ENCODE measurements at places on chromosomes 2 and 18.
A peak's percentile ranks its signal among the peaks of the same experiment; 100 is the strongest.

DNA sequence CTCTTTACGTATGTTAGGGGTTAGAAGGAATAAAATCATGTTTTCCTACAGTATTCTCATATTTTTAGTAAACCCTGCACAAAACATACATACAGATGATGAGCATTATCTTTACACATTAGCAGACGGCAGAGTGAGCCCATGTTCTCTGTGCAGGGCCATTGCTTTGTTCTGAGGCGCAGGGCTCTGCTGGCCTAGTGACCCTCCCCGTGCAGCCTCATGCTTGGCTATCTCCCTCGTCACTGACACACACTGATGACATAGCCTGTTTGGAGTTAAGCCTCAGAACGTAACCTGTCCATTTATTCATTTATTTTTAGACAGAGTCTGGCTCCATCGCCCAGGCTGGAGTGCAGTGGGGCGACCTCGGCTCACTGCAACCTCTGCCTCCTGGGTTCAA, 115.9 kb upstream of the FOSL2 start:
- DNase-seq, result no peak

DNA sequence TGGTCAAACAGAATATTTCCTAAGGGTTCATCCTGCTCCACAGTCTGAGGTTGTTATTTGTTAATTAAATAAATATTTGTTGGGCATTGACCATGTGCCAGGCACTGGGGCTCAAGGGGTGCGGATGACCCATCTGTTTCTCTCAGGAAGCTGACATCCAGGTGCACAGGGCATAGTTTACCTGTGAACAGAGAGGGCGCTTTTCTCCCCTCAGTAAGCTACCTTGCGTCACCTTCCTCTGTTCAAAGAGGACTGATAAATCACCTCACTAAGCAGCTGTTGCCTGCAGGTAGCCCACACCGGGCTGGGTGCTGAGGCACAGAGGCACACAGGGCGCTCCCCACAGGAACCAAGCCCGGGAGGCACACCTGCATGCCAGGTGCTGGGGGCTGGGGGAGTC, 41.6 kb downstream of the SH3RF3 start:
- no peak for DNase-seq

GRCh38 chr2:84796798-84797197, 84.1 kb downstream of the TRABD2A start:
- no peak for DNase-seq

GRCh38 chr2:141271346-141271745, 859.5 kb downstream of the LRP1B start:
- no peak for DNase-seq

DNA sequence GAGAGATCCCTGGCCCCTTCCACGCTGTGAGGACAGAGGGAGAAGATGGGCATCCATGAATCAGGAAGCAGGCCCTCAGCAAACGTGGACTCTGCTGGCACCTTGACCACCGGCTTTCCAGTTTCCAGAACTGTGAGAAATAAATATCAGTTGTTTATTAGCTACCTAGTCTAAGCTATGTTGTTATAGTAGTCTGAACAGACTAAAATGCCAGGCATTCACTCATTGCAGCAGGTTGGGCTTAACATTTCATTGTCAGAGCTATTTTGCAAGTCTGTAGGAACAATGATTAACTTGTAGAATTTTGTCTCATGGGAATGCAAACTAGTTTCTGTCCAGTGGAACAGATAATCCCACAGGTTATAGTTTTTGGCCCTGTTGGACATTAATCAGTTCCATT, 24.8 kb upstream of the TBC1D8 start:
- no peak for DNase-seq

GRCh38 chr2:75284345-75284744, 85.0 kb upstream of the TACR1 start:
- no peak for DNase-seq

DNA sequence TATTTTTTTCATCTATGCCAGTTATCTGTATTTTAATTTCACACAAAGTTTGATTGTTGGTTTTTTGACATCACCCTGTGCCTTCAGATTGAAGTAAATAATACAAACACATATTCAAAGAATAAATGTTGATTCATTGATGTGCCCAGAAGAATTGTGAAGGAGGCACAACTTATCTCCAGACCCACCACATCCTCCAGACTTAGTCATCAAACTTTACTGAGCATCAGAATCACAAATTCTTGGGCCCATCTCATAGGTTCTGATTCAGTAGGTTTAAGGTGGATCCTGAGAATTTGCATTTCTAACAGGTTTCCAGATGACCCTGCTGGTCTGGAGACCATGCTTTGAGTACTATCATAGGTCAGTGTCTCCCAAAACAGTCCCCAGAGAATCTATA, 82.8 kb upstream of the PIK3C3 start:
- DNase-seq, result no peak

- DNase-seq, result no peak
Measured at GRCh38 chr18:2848247-2849246, 1.7 kb downstream of the EMILIN2 start.

- no peak for DNase-seq
Measured at GRCh38 chr18:76866666-76867065, 44.3 kb downstream of the ZNF236 start.

- no peak for DNase-seq
Measured at GRCh38 chr18:27404855-27405254, 219.7 kb upstream of the CHST9 start.

- DNase-seq, result no peak
Measured at GRCh38 chr2:70626254-70626990, 72.8 kb upstream of the TGFA start.

DNA sequence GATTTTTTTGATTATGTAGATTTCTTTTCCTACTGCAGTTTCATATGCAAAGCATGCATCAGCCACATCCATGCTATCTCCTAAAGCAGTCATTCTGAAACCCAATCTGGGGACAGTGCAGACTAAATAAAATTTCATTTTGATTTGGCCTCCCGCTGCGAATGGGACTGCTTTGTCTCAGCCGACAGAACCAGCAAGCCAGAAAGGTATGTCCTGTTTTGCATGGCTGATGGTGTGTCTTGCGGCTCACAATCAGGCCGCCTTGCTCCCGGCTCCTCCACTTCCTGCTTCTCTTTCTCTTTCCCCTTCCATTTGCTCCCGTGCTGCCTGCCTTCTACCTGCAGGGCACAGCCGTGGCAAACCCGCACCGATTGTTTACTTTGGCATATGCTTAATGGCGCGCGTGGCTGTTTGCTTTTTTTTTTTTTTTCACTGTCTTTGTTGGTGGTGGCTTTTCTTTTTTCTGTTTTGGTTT, 419.6 kb upstream of the POU3F3 start:
- no peak for DNase-seq

GRCh38 chr2:135226961-135227360, 174.9 kb downstream of the RAB3GAP1 start:
- DNase-seq, result no peak

- no peak for DNase-seq
Measured at GRCh38 chr18:5541644-5542043, 2.2 kb downstream of the EPB41L3 start.

DNA sequence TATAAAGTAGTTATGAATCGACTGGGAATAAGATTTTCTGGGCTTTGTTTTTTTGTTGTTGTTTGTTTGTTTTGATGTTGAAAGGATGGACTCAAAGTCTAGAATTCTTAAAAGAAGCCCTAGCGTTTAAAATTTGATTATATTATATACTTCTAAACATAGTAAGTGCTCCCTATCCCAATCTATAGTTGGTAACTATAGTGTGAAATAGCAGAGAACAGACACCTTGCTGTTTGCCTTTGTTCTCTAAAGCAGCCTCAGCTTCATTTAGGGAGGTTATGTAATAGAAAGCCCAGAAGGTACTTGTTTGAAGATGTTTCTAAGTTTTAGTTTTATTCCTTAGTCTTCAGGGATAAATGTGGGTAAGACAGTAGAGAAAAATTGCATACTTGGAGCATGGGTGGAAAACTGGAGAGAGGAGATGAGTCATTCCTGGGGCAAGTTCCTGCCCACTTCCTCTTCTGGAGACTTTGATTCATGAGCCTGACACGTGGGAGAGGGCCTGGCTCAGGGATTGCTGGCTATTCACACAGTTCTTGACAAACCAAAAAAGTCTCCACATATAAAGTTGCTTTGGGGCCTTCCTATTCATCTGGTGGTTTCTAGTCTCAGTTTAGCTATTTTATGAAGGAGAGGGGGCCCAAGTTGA, 131.9 kb downstream of the MYO1B start:
- DNase-seq, result peak; percentile 63

DNA sequence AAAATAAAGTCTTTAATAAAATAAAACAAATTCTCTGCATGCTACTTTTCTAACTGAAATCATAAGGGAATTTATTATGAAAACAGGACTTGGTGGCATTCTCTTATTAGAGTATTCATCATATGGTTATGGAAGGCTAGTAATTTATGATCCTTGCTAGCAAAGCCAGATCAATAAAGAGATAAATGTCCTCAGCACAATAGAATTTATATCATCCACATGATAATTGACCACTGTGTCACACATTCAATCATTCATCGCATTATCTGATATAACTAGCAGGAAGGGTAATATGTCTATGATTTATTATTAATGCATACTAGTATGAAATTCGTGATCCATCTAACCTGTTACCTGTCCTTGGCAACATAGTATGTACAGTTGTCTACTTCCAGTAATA, 175.8 kb downstream of the MYO3B start:
- no peak for DNase-seq

GRCh38 chr18:61856678-61857077, 36.1 kb downstream of the RNF152 start:
- DNase-seq, result no peak

DNA sequence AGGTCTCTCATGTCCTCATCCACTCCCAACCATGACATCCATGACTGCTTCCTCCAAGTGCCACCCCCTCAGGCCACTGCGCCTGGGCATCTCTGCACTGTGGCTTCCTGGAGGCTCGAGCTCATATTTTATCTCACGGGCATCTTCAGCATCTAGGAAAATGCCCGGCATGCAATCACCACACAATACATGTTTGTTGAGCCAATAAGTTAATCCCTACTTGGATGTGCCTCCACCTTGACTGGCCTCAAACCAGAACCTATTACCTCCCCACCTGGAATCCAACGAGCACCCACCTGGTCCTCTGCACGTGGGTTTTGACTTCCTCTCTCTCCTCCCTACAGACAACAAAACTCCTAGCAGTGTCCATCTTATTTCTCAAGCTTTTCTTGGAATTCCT, 198.9 kb upstream of the REV1 start:
- DNase-seq, result no peak

DNA sequence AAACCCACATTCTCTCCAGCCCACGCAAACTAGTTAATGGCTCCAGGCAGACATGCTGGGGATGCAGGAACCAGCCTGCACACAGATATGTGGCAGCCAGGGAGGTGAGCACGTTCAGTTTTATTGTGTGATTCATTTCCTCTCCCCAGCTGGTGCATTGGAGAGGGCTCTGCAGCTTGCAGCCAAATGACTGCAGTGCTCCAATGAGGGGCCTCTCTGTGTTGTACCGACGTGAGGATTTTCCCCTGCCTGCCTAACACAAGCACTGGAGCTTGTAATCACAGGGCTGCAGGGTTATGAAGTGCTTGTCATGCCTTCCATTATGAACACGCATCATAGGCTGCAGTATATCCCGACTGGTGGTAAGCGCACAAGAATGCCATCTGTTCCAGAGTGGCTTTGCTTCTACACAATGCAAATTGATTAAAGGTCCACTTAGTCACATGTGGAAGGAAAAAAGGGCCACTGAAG, 92.3 kb upstream of the THUMPD2 start:
- peak; percentile 65 for DNase-seq

- no peak for DNase-seq
Measured at GRCh38 chr2:11343368-11343649, 1.1 kb downstream of the ROCK2 start.

GRCh38 chr2:221554769-221555493, 17.2 kb downstream of the EPHA4 start:
- no peak for DNase-seq

DNA sequence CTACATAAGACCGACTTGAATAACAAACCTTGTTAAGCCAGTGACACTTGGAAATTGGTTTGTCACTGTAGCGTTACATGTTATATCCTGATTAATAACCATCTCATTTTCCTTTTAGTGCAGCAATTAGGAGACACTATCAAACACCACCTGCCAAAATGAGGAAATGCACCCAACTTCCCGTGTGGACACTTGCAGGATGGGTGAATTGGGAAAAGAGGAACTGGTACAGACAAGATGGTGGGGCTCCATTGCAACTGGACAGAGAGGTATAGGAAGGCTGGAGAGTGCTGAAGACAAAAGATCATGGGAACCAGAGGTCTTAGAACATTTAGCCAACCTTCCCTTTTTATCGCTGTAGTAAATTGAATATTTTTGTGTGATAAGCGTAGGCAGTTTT, 816.3 kb upstream of the HS6ST1 start:
- no peak for DNase-seq

GRCh38 chr2:3659447-3660432, 1.7 kb downstream of the ALLC start:
- DNase-seq, result no peak

DNA sequence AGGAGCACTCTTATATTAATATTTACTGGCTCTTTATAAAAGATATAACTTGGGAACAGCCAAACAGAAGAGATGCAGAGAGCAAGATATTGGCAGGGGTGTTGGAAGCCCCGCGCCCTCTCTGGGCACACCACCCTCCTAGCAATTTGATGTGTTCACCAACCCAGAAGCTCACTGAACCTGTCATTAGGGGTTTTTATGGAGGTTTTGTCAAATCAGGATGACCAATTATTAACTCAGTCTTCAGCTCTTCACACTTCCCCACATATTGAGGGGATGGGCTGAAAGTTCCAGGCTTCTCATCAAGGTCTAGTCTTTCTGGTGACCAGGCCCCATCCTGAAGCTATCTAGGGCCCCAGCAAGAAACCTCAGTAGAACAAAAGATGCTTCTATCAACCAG, 10.9 kb upstream of the INO80D start:
- no peak for DNase-seq

DNA sequence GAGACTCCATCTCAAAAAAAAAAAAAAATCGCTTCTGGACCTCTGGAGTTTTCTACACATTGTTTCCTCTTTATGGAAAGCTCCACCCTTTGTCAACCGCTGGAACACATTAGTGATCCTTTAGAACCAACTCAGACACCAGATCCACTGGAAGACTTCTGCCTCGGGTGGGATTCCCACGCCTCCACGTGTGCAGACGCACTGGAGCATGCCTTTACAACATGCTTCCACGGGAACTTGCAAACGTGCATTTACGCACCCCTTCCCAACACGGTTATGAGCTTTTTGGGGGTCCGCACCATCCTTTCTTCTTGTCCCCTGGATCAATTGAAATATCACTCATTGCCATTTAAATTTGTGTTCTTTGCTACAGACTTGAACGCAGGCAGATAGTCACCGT, 5.1 kb downstream of the CYS1 start:
- DNase-seq, result no peak

- no peak for DNase-seq
Measured at GRCh38 chr18:79111483-79111882, 42.3 kb downstream of the ATP9B start.

GRCh38 chr2:226487573-226487972, 312.0 kb downstream of the IRS1 start:
- no peak for DNase-seq

DNA sequence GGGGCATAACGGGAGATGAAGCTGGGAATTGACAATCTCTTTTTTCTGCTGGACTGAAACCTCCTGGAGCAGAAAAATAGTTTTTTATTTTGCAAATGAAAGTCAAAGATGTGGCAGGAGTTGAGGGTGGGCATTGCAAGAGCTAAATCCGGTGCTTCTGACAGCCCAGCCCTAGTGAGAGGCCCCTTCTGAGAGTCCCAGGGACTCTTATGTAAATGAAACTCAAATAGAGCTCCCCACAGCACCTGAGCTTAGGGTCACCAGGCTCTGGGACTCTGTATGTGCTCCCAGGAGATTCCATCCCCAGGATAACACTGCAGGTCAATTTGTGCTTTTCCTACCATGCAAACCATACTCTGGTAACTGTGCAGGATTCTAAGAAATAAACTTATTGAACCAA, 192.8 kb downstream of the ANKRD30B start:
- no peak for DNase-seq

- no peak for DNase-seq
Measured at GRCh38 chr2:55231546-55232083, 478 bp downstream of the CLHC1 start.
